ENCODE measurements at places on chromosomes 5 and 9.

GRCh38 chr5:82106207-82106606 lies 134.4 kb downstream of the ATG10 start:
- DNase-seq, result no peak

- no peak for DNase-seq
Measured at GRCh38 chr9:5442400-5443011, 4.8 kb upstream of the PLGRKT start.

DNA sequence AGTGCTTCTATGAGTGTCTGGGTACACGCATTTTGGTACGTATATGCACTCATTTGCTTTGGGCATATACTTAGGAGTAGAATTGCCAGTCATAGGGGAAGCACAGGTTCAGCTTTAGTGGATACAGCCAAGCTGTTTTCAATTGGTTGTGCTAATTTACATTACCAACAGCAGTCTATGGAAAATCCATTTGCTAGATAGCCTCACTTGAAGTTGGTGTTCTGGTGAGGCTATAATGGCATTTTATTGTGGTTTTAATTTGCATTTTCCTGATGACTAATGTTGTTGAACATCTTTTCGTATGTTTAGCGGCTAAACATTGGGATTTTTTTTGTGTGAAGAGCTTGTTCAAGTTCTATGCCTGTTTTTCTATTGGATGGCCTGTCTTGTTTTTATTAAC lies 76.8 kb upstream of the ANKH start:
- DNase-seq, result no peak

- no peak for DNase-seq
Measured at GRCh38 chr9:16750553-16750952, 119.9 kb downstream of the BNC2 start.

DNA sequence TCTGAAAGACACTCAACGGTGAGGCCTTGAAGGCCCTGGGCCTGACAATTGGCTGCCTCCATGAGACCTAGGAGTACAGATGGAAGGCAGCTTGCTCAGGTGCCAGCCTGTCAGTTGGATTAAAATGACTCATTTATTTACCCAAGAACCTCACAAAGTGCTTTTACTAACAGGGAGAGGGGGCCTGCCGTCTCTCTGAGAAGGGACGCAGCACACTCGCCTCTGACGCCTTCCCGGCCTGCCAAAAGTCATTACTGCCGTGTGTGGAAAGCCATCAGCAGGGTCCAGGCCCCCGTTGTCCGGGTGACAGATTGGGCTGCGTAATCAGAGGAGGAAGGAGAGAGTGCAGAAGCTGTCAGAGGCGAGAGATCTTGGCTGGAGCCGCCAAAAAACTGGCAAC lies 32.4 kb downstream of the DDX31 start:
- no peak for DNase-seq

DNA sequence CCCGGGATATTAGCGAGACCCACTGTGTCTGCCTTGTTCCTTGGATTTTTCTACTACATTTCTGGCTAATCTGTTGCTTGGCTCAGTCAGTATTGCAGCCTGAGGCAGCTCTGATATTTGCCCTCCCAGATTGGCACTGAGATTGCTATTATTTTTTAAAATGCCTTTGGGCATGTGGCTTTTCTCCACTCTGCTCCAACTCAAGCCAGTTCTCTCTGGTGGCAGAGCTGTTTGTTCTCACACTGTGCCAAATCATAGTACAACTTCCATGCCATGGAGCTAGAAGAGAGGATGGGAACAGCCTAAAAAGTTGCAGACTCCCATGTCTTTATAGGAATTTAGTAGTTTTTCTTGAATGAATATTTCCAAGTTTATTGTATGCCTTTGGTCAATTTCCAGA lies 155.9 kb upstream of the ATP10B start:
- DNase-seq, result no peak

DNA sequence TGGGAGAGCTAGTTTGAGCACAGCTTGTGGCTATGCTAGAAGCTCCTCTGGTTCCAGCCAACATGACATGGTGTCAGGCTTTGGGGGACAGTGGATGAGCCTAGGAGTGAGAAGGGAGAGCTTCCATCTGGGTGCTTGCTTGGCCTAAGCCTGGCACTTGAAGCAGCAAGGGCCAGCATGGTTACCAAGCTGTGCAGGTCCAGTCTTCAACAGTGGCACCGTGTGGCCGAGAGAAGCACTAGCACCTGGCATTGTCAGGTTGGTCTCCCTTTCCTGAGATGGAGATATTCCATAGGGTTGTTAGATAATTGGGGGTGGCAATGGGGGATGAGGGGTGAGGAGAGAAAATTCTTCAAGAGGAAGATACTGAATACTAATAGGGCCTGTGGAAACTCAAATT lies 261.9 kb downstream of the PBX3 start:
- no peak for DNase-seq

DNA sequence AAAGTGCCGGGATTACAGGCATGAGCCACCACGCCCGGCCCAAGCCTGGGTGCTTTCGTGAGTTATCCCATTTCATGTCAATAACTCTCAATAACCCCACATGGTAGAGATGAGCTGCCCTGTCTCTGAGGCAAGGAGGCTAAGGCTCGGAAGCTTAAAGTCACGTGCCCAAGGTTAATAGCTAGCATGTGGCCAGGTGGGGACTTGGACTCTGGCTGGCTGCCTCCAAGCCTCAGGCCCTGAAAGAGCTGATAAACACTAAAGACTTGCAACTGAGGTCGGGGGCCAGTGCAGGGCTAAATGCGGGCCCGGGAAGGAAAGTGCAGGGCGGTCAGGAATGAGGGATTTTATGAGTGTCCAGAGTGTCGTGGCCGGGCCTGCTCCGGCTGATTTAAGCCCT lies 30.9 kb upstream of the BARHL1 start:
- DNase-seq, result no peak

DNA sequence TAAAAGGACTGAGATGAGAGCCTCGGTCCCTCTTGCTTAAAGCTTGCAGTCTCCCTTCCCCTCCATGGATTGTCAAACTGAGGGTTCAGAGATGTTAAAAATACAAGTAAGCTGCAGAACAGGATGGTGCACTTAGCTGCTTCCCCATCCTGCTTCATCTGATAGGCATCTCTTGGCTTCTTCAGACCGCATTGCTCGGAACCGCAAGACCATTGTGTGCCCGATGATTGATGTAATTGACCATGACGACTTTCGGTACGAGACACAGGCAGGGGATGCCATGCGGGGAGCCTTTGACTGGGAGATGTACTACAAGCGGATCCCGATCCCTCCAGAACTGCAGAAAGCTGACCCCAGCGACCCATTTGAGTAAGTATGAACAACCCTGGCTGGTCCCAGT lies 65.5 kb upstream of the SAP30L start:
- DNase-seq, result no peak

- DNase-seq, result peak; percentile 46
Measured at GRCh38 chr5:132526290-132526973, 16.9 kb downstream of the IL5 start.

- no peak for DNase-seq
Measured at GRCh38 chr9:84277646-84278045, 62.9 kb downstream of the SLC28A3 start.

DNA sequence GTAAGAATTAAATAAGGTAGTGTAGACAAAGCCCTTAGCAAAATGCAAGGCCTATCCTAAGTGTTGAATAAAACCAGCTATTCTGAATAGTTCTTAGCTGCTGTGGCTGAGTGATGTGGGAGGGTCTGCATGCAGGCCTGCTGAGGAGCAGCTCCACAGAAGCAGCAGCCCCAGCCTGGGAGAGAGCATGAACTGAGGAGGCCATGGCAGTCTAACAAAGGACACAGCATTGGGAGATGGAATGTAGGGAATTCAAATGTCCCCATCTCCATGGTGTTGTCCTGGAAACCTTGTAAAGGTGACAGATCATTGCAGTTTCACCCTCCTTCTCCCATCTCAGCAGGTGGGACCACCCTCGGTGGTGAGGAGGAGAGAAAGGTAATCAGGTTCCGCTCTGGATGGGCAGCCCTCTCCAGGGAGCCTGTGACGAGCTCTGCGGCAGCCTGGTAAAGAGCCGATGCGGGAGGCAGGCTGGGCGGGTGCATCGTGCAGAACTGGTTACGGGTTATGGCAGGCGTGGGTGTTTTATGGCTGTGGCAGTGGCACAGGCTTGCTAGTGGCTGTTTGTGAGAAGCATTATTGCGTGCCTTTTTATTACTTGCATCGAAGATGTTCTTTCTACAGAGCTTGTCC lies 199.9 kb upstream of the GLRA1 start:
- DNase-seq, result no peak

- no peak for DNase-seq
Measured at GRCh38 chr9:131214876-131215275, 61.4 kb downstream of the FAM78A start.

- DNase-seq, result no peak
Measured at GRCh38 chr9:108351571-108351970, 504.2 kb downstream of the ACTL7B start.

DNA sequence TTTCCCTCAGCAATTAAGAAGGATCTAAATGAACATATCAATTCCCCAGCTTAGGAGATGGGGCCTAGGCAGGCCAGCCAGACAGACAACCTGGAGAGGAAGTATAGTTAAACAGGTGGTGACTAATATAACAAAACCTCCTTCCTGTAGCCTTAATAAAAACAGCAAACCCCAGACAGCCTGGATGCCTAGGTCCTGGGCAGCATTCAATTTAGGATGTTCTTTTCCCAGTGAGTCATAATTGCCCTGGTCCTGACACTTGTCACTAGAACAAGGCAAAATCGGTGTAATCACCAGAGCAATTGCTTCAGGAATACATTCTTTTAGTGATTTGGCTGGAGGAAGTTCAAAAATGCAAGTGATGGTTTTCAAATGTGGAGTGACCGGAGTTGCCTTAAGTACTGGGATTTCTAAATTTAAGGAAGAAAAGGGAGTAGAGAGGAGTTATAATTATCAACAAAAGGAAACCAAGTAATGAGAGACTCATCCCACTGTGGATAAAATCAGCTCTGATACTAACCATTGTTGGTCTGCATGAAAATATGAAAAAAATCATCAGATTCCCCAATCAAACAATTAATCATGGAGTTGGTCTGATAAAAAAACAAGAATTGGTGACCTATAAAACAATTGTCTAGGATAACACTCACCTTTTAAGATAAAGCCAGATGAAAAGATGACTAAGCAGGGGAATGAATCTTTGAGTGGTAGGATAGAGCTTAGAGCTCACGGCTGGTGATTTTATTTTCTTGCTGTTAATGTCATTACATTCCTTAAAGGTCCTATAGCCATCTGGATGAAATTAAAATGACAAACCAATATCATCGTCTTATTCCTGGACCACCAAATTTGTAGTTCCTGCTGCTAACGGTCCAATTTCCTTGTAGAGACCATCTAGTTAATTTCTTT lies 39.0 kb upstream of the TARS1 start:
- no peak for DNase-seq

DNA sequence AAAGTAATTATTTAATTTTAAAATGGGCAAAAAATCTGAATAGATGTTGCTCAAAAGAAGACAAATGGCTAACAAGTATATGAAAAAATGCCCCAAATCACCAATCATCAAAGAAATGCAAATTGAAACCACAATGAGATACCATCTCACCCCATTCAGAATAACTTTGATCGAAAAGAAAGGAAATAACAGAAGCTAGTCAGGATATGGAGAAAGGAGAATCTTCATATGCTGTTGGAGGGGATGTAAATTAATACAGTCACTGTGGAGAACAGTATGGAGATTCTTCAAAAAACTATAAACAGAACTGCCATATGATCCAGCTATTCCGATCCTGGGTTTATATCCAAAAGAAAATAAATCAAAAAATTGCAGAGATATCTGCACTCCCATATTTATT lies 418.5 kb upstream of the RGMB start:
- DNase-seq, result no peak

GRCh38 chr5:148991566-148991965 lies 71.3 kb downstream of the SH3TC2 start:
- DNase-seq, result no peak

- DNase-seq, result no peak
Measured at GRCh38 chr9:79395755-79396154, 176.0 kb upstream of the TLE4 start.

DNA sequence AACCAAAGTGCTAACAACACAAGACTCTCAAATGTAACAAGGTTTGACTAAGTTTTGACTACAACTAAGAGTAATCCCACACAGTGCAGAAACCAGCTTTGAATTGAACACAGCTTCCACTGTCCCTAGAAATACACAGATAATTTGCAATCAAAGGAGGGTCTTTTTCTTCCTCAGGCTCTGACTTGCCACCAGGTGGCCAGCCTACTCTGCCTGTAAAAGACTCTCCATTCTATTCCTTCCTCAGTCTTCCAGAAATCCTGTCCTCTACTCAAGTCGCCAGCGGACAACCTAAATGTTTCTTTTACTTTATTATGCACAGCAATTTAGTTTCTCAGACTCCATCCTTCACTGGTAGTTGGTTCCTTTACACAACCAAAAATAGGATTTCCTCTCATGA lies 32.2 kb upstream of the MCTP1 start:
- DNase-seq, result no peak

DNA sequence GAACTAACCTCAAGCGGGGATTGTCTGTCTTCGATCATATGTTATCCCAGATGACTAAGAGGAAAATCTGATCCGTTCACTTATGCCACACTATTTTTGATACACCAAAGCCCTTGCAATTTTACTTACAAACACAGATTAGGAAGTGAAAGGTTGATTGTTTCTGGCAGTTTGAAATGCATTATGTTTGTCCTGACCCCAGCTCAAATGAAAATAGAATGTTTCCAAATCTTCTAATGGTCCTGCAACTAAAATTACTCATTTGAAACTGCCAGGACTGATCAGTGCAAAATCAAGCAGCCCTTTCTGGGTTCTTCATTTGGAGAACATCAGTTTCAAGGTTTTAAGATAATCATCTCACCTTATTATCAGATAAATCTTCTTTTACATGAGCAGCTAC lies 696.7 kb upstream of the WWC1 start:
- no peak for DNase-seq

GRCh38 chr9:97592126-97592525 lies 41.0 kb downstream of the TSTD2 start:
- DNase-seq, result no peak

DNA sequence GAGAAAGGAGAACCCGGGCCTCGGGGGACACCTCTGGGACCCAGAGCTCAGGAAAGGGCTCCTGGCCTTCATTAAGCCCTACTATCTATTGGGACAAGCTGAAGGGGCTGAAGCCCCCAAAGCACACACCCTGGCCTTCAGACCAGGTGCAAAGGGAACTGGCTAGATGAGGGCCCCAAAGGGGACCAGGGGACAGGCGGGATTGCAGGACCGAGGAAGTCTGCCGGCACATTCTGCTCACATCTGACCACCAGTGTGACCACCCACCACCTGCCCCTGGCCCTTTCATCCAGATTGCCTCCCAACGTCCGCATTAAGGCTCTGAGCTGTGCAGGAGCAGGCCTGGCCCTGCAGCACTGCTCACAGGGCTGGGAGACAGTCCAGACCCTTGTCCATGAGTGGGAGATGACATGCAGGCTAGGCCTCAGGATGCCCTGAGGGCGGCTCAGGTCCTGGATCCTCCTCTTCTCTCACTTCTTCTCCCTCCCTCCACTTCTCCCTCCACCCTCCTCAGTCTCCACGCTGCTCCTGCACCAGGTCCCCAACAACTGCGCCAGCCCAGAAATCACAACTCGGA lies 19.2 kb downstream of the PSD2 start:
- DNase-seq, result no peak

DNA sequence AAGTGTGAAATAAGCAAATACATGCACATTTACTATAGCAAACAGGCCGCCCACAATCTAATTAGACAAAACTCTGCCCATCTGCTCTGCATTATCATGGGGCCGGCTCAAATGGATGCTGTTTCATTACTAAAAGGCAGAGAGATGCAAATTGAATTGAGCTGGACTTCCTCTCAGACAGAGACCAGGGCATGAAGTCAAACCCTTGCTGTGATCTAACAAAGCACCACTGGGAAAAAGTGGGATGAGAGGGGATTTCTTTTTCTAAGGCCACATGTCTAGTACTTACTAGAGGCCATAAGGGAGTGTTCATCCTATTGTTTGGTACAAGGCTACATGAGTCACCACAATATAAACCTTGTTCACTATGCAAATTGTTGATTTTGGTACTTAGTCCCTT lies 614.7 kb downstream of the ISL1 start:
- DNase-seq, result no peak
